CD4-positive, alpha-beta T cell (primary cell): ENCODE measurements at places on chromosomes 12 and 14.
A peak's percentile ranks its signal among the peaks of the same experiment; 100 is the strongest.

DNA sequence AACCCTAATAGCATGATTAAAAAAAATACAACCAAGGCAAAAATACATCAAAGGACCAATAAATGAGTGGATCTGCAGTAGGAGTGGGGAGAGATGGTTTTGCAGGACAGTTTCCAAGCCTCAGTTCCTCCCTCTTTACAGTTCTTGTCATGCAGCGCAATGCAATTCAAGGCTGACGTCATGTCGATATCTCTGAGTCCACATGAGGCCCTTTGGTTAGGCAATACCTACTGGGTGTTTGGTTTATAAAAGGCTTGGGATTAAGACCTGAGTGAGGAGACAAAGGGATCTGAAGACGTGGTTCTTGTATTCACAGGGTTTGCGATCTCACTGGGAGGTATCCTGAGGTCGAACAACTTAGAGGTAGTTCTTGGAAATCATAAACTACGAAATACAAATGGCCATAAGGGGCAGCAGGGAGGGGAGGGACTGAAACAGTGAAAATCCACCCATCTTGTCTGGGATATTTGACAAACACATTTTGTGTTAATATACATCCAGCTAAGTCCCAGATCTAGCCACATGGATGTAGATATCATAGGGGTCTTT is 441.0 kb downstream of the FUT8 start:
- no peaks in the 10 kb centered on the region for H3K36me3 ChIP-seq
- no peak overlapping the region for H3K4me3 ChIP-seq
- no peaks in the 10 kb centered on the region for H3K27me3 ChIP-seq
- H3K27ac ChIP-seq = no peak overlapping the region
- no peak for DNase-seq
- H3K4me1 ChIP-seq = peaks cover 44% of the 10 kb centered on the region

GRCh38 chr12:120292411-120292660 is 633 bp upstream of the RNU4-2 start:
- no peak for DNase-seq
- H3K4me3 ChIP-seq = peak overlapping the region; percentile 75
- H3K36me3 ChIP-seq = no peaks in the 10 kb centered on the region

DNA sequence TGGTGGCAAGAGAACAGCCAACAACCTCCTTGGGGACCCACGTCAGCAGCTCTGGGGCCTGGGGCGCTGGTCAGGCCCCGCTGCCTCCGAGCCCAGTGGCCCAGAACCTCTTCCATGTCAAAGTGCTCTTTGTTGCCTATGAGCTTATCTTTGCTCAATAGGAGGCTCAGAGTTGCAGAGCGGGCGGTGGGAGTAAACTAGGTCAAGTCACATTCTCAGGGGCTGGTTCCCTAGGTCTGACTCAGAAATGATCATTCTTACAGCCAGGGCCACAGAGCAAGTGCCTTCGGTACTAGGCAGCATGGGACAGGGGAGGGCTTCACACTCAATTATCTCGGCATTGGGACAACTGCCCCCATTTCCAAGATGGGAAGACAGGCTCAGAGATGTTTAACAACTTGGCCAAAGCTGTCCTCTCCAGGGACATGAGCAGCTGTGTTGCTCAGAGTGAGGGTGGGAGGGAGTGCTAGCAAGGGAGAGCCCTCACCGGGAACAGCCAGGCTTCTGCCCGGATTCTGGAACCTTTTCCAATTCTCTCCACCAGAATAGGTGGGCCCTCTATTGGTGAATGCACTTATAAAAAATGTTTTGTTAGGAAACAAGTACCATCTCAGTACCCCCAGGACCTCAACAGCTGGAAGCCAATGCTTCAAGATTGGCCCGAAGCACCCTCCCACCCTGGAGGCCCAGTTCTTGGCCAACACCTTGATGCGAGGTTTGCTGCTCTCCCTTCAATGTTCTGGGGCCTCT is 11.9 kb downstream of the SLC25A29 start:
- no peak overlapping the region for H3K4me3 ChIP-seq
- H3K27me3 ChIP-seq = no peaks in the 10 kb centered on the region
- no peak overlapping the region for H3K27ac ChIP-seq
- peaks cover 8% of the 10 kb centered on the region for H3K36me3 ChIP-seq
- no peak for DNase-seq
- peaks cover 7% of the 10 kb centered on the region for H3K4me1 ChIP-seq

DNA sequence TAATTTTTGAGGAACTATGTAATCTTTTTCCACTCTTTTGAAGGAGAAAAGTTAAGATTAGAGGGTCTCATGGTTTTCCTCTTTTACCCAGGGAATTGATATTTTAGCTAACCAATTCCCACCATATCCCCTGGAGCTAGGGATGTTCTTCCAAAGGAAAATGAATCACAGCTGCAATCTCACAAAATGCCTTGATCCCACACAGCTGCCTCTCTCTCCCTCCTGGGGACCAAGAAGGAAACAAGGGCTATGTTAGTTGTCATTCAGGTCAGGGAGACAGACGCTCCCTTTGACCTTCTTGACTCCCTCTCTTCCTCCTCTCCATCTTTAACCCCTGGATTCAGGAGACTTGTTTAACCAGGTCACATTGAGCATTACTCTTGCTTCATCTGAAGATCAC is 9.5 kb downstream of the DCN start:
- no peak for DNase-seq
- no peaks in the 10 kb centered on the region for H3K4me1 ChIP-seq
- no peak overlapping the region for H3K27ac ChIP-seq
- H3K36me3 ChIP-seq = no peaks in the 10 kb centered on the region
- H3K4me3 ChIP-seq = no peak overlapping the region

- H3K4me3 ChIP-seq = no peak overlapping the region
- H3K27ac ChIP-seq = no peak overlapping the region
- peaks cover 17% of the 10 kb centered on the region for H3K27me3 ChIP-seq
- H3K4me1 ChIP-seq = no peaks in the 10 kb centered on the region
- no peak for DNase-seq
Observed at GRCh38 chr12:51906430-51907082, 748 bp upstream of the ACVRL1 start.

DNA sequence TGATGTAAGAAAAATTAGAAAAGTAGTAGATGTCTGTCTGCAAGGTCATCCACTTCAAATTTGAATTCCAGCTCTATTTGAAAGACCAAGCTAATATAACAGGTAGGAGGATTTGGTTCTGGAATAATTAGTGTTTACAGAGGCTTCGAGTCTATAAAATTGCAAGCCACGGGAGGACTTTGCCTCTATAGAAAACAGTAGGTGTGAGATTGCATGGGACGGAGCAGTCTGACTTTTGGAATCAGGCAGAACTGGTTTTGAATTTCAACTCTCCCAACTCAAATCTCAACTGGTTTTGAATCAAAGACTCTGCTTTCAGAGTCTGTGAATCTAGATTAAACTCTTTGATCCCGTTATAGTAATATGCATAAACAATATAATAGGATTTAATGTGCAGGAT is 82.4 kb downstream of the PIK3C2G start:
- no peaks in the 10 kb centered on the region for H3K36me3 ChIP-seq
- no peak for DNase-seq
- H3K27me3 ChIP-seq = no peaks in the 10 kb centered on the region
- no peaks in the 10 kb centered on the region for H3K4me1 ChIP-seq

- H3K4me3 ChIP-seq = no peak overlapping the region
- H3K36me3 ChIP-seq = no peaks in the 10 kb centered on the region
- DNase-seq = no peak
- peaks cover 3% of the 10 kb centered on the region for H3K27me3 ChIP-seq
- H3K27ac ChIP-seq = no peak overlapping the region
Observed at GRCh38 chr12:102462386-102462785, 18.0 kb downstream of the IGF1 start.

GRCh38 chr12:132582058-132582420 is 28.3 kb downstream of the LRCOL1 start:
- no peak for DNase-seq
- peaks cover 14% of the 10 kb centered on the region for H3K36me3 ChIP-seq
- no peaks in the 10 kb centered on the region for H3K4me1 ChIP-seq

DNA sequence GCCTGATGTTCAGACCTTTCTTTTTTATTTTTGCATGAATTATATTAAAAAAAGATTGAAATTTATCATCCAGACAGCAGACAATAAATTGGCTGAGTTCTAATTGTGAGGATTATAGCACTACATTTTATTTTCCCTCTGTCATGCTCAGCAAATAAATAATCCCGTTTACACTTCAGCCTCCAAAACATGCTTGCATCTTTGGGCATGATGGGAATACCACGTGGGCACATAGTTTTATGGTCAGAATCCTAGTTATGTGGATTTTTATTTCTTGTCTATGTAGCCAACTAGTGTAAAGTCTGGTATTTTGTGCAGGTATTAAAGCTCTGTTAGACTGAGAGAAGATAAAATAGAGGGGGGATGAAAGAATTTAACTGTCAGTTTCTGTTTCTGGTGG is 276.9 kb upstream of the E2F7 start:
- H3K27me3 ChIP-seq = no peaks in the 10 kb centered on the region
- no peak for DNase-seq
- no peak overlapping the region for H3K27ac ChIP-seq
- no peak overlapping the region for H3K4me3 ChIP-seq
- no peaks in the 10 kb centered on the region for H3K36me3 ChIP-seq
- no peaks in the 10 kb centered on the region for H3K4me1 ChIP-seq

DNA sequence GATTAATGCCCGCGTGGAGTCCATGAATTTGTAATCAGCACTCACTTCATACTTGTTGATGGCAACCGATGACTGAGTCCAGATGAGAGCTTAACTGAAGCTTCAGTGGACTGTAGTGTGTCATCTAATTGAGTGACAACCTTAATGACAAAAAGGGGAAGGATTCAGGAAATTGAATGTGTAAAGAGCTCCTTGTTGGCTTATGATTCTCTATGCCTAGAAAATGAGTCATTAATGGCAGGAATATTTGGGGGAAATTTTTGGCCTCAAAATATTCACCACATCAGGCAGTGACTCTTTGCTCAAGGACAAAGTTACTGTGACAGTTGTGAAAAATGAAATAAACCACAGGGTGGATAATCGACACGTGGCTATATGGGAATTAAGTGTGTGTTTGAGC is 55.3 kb upstream of the STON2 start:
- H3K4me1 ChIP-seq = peaks cover 3% of the 10 kb centered on the region
- no peak overlapping the region for H3K4me3 ChIP-seq
- no peaks in the 10 kb centered on the region for H3K36me3 ChIP-seq
- no peak overlapping the region for H3K27ac ChIP-seq
- no peaks in the 10 kb centered on the region for H3K27me3 ChIP-seq
- no peak for DNase-seq

DNA sequence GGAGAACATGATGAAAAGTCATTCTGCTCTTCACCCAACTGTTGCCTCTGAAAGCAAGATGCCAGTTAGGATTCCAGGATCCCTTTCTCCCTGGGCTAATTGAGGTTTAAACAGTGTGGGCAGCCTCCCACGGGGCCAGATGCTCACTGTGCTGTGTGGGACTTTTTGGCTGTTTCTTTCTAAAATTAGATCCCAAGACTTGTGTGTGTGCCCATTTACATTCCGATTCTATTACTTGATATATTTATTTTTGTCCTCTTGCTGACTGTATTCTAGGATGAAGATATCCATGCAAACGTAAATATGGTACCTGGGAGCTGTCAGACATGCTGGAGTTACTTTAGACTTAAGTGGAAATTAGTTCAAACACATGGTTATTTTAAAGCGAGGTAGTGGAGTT is 6.2 kb downstream of the IFT43 start:
- H3K27ac ChIP-seq = no peak overlapping the region
- DNase-seq = no peak
- H3K36me3 ChIP-seq = peaks cover 27% of the 10 kb centered on the region
- H3K4me1 ChIP-seq = no peaks in the 10 kb centered on the region

GRCh38 chr12:12505544-12506495 is 56.8 kb downstream of the DUSP16 start:
- peaks cover 33% of the 10 kb centered on the region for H3K4me1 ChIP-seq
- H3K4me3 ChIP-seq = peak overlapping the region; percentile 4
- no peaks in the 10 kb centered on the region for H3K36me3 ChIP-seq
- H3K27me3 ChIP-seq = no peaks in the 10 kb centered on the region
- no peak for DNase-seq

DNA sequence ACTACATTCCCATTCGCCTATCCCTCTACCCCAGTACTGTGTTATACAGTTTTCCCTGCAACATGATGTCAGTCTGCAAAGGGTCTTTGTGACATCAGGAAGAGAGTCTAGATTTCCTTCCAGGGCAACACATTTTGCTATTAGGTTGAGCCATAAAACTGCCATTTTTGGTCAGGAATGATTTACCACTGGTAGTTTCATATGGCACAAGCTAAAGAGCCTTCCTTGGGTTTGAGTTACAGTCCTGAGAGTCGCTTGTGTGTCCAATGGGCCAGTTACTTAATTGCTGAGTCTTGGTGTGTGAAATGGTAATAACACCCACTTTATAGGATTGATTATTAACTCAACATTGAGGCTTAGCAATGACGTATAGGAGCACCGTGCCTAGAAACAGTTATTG is 22.6 kb upstream of the AMIGO2 start:
- H3K4me3 ChIP-seq = no peak overlapping the region
- DNase-seq = no peak
- H3K27me3 ChIP-seq = no peaks in the 10 kb centered on the region

- no peaks in the 10 kb centered on the region for H3K27me3 ChIP-seq
- no peaks in the 10 kb centered on the region for H3K4me1 ChIP-seq
- H3K27ac ChIP-seq = no peak overlapping the region
Observed at GRCh38 chr12:3352230-3352629, 138.8 kb upstream of the PRMT8 start.

DNA sequence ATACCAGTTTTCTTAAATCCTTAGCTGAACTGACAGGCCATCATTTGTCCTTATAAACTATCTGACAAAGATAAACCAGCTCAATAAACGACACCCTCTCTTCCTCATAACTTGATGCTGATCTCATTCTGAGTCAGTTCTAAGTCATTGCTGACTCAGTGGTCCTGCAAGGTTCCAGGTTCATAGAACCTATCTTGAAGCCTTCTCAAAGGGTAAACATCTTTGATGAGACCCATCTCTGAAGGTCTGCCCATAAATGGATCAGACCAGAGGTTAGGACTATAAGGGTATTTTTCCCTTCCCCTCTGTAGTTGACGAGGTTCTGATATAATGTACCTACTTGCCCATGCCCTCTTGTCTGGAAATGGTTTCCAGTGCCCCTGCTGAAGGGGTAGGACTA is 11.9 kb downstream of the NAA25 start:
- H3K27ac ChIP-seq = no peak overlapping the region
- H3K4me3 ChIP-seq = no peak overlapping the region
- H3K36me3 ChIP-seq = peaks cover 44% of the 10 kb centered on the region
- H3K27me3 ChIP-seq = no peaks in the 10 kb centered on the region
- DNase-seq = no peak

GRCh38 chr12:78886719-78887407 is 22.3 kb downstream of the SYT1 start:
- no peaks in the 10 kb centered on the region for H3K27me3 ChIP-seq
- H3K4me3 ChIP-seq = no peak overlapping the region
- no peak overlapping the region for H3K27ac ChIP-seq
- no peak for DNase-seq
- H3K4me1 ChIP-seq = no peaks in the 10 kb centered on the region

- H3K4me3 ChIP-seq = no peak overlapping the region
- H3K36me3 ChIP-seq = no peaks in the 10 kb centered on the region
- H3K4me1 ChIP-seq = no peaks in the 10 kb centered on the region
- peaks cover 6% of the 10 kb centered on the region for H3K27me3 ChIP-seq
Observed at GRCh38 chr12:97063292-97063935, 156.4 kb downstream of the NEDD1 start.

GRCh38 chr14:75232597-75232996 is 46.0 kb upstream of the FOS start:
- peaks cover 2% of the 10 kb centered on the region for H3K27me3 ChIP-seq
- DNase-seq = peak; percentile 28
- H3K4me3 ChIP-seq = no peak overlapping the region
- H3K4me1 ChIP-seq = peaks cover 58% of the 10 kb centered on the region
